ENCODE measurements at places on chromosomes 7 and 10. TPM values are rescaled to one million over a fixed set of nuclear protein-coding genes. Genes with fewer than 3 reads are reported as not detected.

The YKT6 gene
- total RNA-seq = 60.2 TPM

The SLC13A1 gene
- total RNA-seq = not detected

The CLDN3 gene
- 0.26 TPM for total RNA-seq

DNA sequence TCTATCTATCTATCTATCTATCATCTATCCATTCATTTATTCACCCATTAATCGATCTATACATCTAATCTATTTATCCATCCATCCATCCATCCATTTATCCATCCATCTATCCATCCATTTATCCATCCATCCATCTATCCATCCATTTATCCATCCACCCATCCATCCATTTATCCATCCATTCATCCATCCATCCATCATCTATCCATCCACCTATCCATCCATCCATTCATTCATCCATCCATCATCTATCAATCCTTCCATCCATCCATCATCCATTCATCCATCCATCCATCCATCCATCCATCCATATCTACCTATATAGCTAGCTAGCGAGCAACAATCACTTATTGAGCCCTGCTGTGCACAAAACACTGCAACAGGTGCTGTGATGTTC lies 953.1 kb upstream of the ZNF722 start:
- no peak overlapping the region for H3K27ac ChIP-seq
- no peak for DNase-seq
- H3K27me3 ChIP-seq = no peaks in the 10 kb centered on the region
- H3K4me3 ChIP-seq = no peak overlapping the region
- no peaks in the 10 kb centered on the region for H3K36me3 ChIP-seq

- peaks cover 24% of the 10 kb centered on the region for H3K4me1 ChIP-seq
- no peak within 1 kb of the TSS for H3K27ac ChIP-seq
- H3K27me3 ChIP-seq = peaks cover 15% of the 10 kb centered on the region
- H3K4me3 ChIP-seq = peak within 1 kb of the TSS; percentile 0
- DNase-seq = no peak
Measured at GRCh38 chr10:70441161-70441894, at the start of gene NODAL. TSS of gene NODAL (minus strand) at chr10:70441681. CDS start at chr10:70441667, 14 bp downstream.

DNA sequence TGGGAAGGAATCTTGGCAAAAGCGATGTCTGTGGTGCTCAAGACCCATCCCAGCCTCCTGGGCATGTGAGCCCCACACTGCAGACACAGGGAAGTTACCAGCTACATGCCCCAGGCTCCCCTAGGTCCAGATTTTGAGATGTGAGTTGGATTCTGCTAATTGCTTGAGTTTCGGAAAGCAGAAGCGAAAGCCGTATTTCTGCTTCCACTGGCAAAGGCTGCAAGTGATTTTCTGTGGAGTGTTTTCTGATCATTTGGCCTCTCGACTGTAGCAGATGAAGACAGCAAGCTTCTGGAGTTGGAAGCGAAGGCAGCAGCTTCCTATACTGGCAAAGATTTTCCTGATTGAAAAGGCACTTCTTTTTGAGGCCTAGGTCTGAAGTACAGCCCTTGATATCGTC lies 29.6 kb downstream of the ANKRD16 start:
- H3K27me3 ChIP-seq = no peaks in the 10 kb centered on the region
- H3K27ac ChIP-seq = no peak overlapping the region
- no peak overlapping the region for H3K4me3 ChIP-seq
- H3K36me3 ChIP-seq = peaks cover 3% of the 10 kb centered on the region
- no peaks in the 10 kb centered on the region for H3K4me1 ChIP-seq
- no peak for DNase-seq

DNA sequence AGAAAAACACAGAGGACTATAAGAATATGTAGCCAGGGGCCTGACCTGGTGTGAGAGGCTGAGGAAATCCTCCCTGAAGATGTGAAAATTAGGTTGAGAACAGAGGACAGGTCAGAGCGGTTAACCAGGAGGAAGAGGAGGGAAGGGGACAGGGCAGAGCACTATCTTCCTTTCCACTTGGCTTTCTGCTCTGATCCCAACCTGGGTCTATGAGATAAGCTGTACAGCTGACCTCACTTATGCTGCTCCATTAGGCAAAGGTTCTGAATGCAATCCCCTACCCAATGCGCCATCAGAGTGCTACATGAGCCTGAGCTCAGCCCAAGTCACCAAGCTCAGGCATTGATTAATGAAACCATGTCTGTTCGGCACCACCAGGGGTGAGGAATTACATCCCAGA lies 10.5 kb downstream of the LIPA start:
- no peak for DNase-seq
- H3K4me1 ChIP-seq = peaks cover 2% of the 10 kb centered on the region
- H3K36me3 ChIP-seq = peaks cover 29% of the 10 kb centered on the region
- no peak overlapping the region for H3K27ac ChIP-seq
- no peak overlapping the region for H3K4me3 ChIP-seq
- H3K27me3 ChIP-seq = no peaks in the 10 kb centered on the region

The PAX4 gene
- total RNA-seq = not detected

DNA sequence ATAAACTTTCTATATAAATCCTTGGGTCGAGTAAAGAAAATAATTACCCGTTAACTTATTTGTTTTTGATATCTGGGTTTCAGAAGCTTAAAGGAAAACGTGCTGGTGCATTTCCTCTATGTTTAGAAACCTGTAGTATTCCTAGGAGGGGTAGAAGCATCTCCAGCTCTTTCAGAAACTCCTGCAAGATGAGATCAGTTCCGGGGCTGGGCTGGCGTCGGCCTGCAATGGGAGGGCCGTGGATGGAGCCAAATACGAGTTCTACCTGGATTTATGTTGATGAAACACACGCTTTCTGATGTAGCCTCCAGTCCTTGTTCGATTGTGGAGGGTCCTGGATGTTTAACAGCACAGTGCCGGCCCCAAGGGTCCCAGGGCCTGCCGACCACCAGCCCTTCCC lies 35.8 kb upstream of the DIP2C start:
- no peak overlapping the region for H3K27ac ChIP-seq
- no peaks in the 10 kb centered on the region for H3K36me3 ChIP-seq
- no peaks in the 10 kb centered on the region for H3K27me3 ChIP-seq
- DNase-seq = no peak
- H3K4me1 ChIP-seq = no peaks in the 10 kb centered on the region

The HIP1 gene
- total RNA-seq = 6.7 TPM

The C10orf62 gene
- total RNA-seq = not detected

GRCh38 chr10:16231734-16232435 lies 204.9 kb upstream of the PTER start:
- no peaks in the 10 kb centered on the region for H3K27me3 ChIP-seq
- no peak overlapping the region for H3K27ac ChIP-seq
- H3K36me3 ChIP-seq = no peaks in the 10 kb centered on the region

The PPIF gene
- 31.1 TPM for total RNA-seq

GRCh38 chr10:103646304-103646703 lies 152.8 kb downstream of the NEURL1 start:
- no peak for DNase-seq
- no peaks in the 10 kb centered on the region for H3K27me3 ChIP-seq
- no peaks in the 10 kb centered on the region for H3K4me1 ChIP-seq
- H3K4me3 ChIP-seq = no peak overlapping the region

DNA sequence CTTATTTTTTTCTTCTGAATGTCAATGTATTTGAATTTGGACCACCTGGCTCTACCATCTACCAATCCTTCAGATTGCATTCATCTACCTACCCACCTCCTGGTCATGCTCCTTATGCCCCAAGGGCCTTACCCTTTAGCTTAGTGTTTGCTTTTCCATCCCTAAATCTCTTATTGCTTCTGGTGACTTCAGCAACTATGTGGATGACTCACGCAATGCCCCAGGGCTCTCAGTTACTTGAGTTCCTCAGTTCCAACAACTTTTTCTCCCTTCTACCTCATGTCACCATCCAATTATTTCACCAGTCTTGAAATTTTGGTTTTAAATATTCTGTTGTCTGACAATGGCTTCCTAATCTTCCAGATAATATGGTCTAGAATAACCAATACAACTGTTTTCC lies 118.9 kb downstream of the CFAP58 start:
- no peak overlapping the region for H3K4me3 ChIP-seq
- H3K36me3 ChIP-seq = no peaks in the 10 kb centered on the region
- no peak overlapping the region for H3K27ac ChIP-seq
- H3K4me1 ChIP-seq = no peaks in the 10 kb centered on the region

DNA sequence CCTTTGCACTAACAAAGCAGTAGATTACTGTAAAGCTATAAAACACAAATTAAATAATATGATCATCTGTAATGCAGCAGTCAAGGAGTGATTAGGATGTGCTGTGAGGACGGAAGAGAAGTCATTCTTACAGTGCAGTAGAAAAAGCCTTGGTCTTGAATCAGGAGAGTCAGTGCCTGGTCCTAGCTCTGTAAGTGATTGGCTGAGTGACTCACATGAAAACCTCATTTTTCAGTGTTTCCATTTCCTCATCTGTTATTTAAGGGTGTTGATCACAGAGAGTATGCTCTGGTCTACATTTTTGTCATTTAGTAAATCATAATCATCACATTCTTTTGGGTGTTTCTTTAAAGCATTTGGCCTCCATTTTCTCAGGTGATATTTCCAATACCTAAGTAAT lies 717.8 kb downstream of the LRMDA start:
- H3K4me1 ChIP-seq = no peaks in the 10 kb centered on the region
- H3K27ac ChIP-seq = no peak overlapping the region
- DNase-seq = no peak
- H3K4me3 ChIP-seq = no peak overlapping the region

- H3K36me3 ChIP-seq = peaks cover 25% of the 10 kb centered on the region
- no peak for DNase-seq
- H3K27me3 ChIP-seq = no peaks in the 10 kb centered on the region
- H3K27ac ChIP-seq = no peak overlapping the region
- peaks cover 13% of the 10 kb centered on the region for H3K4me1 ChIP-seq
Measured at GRCh38 chr7:37097983-37098382, 350.7 kb downstream of the ELMO1 start.

DNA sequence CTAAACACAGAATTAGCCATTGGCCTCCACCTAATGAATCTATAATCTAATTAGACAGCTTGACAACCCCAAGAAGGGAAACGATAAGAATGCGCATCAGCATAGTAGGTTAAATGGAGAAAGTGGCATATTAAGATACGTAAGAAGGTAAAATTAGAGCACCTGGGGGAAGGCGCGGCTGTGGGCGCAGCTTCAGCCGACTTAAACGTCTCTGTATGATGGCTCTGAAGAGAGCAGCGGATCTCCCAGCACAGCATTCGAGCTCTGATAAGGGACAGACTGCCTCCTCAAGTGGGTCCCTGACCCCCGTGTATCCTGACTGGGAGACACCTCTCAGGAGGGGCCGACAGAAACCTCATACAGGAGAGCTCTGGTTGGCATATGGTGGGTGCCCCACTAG lies 518.8 kb downstream of the PHTF2 start:
- H3K27ac ChIP-seq = no peak overlapping the region
- H3K4me3 ChIP-seq = no peak overlapping the region
- no peak for DNase-seq
- H3K27me3 ChIP-seq = no peaks in the 10 kb centered on the region
- H3K36me3 ChIP-seq = no peaks in the 10 kb centered on the region

DNA sequence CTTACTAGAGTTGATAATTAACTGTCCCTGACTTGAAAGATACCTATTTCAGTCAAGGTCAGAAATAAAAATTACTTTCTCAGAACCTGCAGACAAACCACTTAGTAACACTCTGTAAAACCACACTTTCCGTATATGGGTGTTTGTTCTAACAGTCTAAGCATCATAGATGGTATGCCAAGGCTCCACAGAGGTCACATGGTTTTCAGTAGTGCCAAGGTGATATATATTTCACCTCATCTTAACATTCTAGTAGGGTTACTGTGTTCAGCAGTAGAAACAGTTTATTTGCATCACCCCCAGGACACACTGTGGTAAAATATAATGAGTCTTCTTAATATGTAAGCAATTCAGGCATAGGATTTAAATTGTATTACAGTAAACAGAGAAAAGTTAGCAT lies 61.5 kb downstream of the KCND2 start:
- no peak overlapping the region for H3K4me3 ChIP-seq
- H3K27ac ChIP-seq = no peak overlapping the region
- no peak for DNase-seq
- no peaks in the 10 kb centered on the region for H3K4me1 ChIP-seq

DNA sequence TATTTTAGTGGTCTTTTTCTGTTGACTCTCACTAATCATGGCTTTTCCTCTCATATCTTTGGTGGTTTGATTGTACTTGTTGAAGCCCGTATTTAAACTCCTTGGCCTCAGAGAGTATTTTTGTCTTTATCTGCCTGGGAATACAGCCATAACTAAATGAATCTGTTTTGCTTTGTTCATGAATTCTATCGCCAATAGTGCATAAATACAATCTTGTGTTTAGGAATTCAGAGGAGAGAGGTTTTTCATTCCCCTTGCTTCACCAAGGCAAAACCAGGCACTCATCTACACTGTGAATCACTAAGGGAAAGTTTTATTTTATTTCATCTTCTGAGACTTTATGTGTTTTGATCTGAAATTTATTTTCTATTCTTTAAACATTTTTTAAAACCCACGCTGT lies 152.7 kb downstream of the BICC1 start:
- no peaks in the 10 kb centered on the region for H3K27me3 ChIP-seq
- H3K27ac ChIP-seq = no peak overlapping the region
- H3K4me1 ChIP-seq = no peaks in the 10 kb centered on the region
- no peak overlapping the region for H3K4me3 ChIP-seq
- no peaks in the 10 kb centered on the region for H3K36me3 ChIP-seq
- DNase-seq = no peak

The SFTPD gene
- total RNA-seq = not detected

Measured in T-cell (primary cell).